ENCODE measurements at places on chromosomes 1 and 21. TPM values are rescaled to one million over a fixed set of nuclear protein-coding genes. Genes with fewer than 3 reads are reported as not detected.
A peak's percentile ranks its signal among the peaks of the same experiment; 100 is the strongest.

EDARADD gene
- 5.4 TPM for total RNA-seq

SLC9C2 gene
- not detected for total RNA-seq

KIF17 gene
- not detected for total RNA-seq

OR2T3 gene
- total RNA-seq: not detected

CELA3B gene
- not detected for total RNA-seq

RAB25 gene
- total RNA-seq: 0.53 TPM

C1QB gene
- not detected for total RNA-seq

C1orf87 gene
- not detected for total RNA-seq

SPRR4 gene
- not detected for total RNA-seq

ANGPTL7 gene
- total RNA-seq: not detected

CCDC18 gene
- total RNA-seq: 29.2 TPM

ARTN gene
- 0.20 TPM for total RNA-seq

FCER1G gene
- total RNA-seq: 1.1 TPM

BARHL2 gene
- total RNA-seq: not detected

TBX19 gene
- 2.4 TPM for total RNA-seq

LORICRIN gene
- total RNA-seq: not detected

OR2T8 gene
- total RNA-seq: not detected

DNA sequence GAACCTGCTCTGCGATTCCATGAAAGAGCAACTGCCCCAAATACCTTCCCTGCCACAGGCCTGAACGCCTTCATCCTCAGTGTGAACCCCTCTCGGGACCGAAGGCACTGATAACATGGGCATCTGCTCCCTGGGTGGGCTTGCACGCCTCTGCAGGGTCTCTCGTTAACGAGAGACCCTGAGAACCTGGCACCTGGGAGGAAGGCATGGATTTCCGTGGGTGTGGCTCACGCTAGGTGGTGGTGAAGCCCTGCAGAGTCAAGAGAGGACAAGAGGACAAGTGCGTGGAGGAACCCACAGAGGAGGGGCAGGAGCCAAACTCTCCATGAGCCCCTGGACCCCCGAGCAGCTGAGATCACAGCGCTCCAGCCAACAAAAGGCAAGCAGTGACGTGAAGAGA, 26.8 kb upstream of the COL6A2 start:
- H3K27ac ChIP-seq: no peak overlapping the region
- DNase-seq: no peak
- H3K4me3 ChIP-seq: no peak overlapping the region

- H3K27me3 ChIP-seq: no peaks in the 10 kb centered on the region
- no peak for DNase-seq
- no peak overlapping the region for H3K4me3 ChIP-seq
- no peak overlapping the region for H3K27ac ChIP-seq
These were observed 7.9 kb downstream of the DISC1 start for GRCh38 chr1:231634323-231635013.

- H3K27ac ChIP-seq: no peak overlapping the region
- no peak for DNase-seq
- peaks cover 9% of the 10 kb centered on the region for H3K4me1 ChIP-seq
- H3K27me3 ChIP-seq: no peaks in the 10 kb centered on the region
- H3K36me3 ChIP-seq: peaks cover 31% of the 10 kb centered on the region
- H3K4me3 ChIP-seq: no peak overlapping the region
These were observed 36.8 kb downstream of the SMYD2 start for GRCh38 chr1:214317734-214318133.

DNA sequence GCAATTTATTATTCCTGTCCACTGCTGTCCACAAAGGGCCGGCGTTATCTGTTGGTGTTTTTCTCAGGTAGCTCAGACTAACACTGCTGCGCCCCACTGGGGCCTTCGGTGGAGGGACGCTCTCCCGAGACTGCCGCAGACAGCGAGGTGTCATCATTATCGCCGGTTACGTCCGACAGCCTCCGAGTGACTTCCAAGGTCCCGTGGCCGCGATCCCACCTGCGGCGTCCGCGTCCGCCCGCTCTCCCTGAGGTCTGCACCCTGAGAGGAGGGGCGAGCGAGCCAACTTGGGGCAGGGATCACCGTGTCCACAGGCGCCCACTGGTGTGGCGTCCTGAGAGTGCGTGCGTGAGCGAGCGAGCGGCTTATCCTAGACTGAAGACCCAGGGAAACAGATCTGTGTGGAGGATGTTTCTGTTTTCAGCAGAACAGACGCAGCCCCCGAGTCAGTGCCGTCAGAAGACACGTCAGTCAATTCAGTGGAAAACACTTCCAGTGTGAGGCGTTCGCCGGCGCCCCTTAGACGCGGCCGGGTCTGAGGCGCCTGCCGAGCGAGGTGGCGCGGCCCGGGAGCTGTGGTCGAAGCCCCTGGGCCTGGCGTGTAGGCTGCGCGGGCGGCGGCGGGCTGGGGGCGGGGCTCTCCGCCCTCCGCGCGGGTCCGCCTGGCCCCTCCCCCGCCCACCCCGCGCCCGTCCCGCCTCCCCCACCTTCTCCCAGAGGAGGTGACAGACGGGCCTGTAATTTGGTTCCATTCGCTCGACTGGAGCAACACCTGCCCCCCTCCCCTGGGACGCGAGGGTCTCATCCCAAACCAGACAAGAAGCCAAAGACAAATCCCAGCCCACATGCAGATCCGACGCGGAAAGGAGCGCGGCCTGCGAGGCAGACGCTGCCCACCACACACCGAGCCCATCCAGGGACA, 12.6 kb downstream of the NHLH2 start:
- no peak for DNase-seq
- H3K36me3 ChIP-seq: no peaks in the 10 kb centered on the region
- peak overlapping the region; percentile 39 for H3K4me3 ChIP-seq
- H3K27ac ChIP-seq: no peak overlapping the region
- H3K4me1 ChIP-seq: peaks cover 8% of the 10 kb centered on the region

- H3K4me1 ChIP-seq: no peaks in the 10 kb centered on the region
- no peaks in the 10 kb centered on the region for H3K36me3 ChIP-seq
- no peak for DNase-seq
- no peak overlapping the region for H3K27ac ChIP-seq
- no peak overlapping the region for H3K4me3 ChIP-seq
- H3K27me3 ChIP-seq: peaks cover 17% of the 10 kb centered on the region
These were observed 11.7 kb downstream of the STUM start for GRCh38 chr1:226560243-226560642.

DNA sequence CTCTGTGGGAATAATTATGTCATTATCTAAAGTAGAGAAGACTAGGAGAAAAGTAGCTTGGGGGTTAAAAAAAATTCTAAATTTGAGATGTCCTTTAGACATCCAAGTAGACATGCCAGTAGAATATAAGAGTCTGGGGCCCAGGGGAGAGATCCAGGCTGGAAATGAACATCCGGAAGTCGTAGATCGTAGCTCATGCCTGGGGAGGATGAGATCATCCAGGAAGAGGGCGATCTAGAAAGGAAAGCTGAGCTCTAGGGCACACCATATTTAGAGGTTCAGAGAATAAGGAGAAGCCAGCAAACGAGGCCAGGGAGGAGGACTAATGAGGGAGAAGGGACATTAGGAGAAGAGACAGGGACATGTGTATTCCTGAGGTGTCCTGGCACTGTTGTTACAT, 12.2 kb downstream of the NGF start:
- H3K36me3 ChIP-seq: no peaks in the 10 kb centered on the region
- no peak overlapping the region for H3K27ac ChIP-seq
- no peak overlapping the region for H3K4me3 ChIP-seq
- no peak for DNase-seq
- peaks cover 1% of the 10 kb centered on the region for H3K27me3 ChIP-seq
- no peaks in the 10 kb centered on the region for H3K4me1 ChIP-seq

- H3K27ac ChIP-seq: no peak overlapping the region
- H3K27me3 ChIP-seq: no peaks in the 10 kb centered on the region
- DNase-seq: no peak
- no peaks in the 10 kb centered on the region for H3K36me3 ChIP-seq
- H3K4me1 ChIP-seq: no peaks in the 10 kb centered on the region
These were observed 12.6 kb downstream of the PIGP start for GRCh38 chr21:37060296-37060695.

GRCh38 chr1:63731117-63732043, 42.4 kb upstream of the ROR1 start:
- no peak overlapping the region for H3K27ac ChIP-seq
- no peak for DNase-seq
- H3K4me3 ChIP-seq: no peak overlapping the region
- peaks cover 3% of the 10 kb centered on the region for H3K27me3 ChIP-seq

DNA sequence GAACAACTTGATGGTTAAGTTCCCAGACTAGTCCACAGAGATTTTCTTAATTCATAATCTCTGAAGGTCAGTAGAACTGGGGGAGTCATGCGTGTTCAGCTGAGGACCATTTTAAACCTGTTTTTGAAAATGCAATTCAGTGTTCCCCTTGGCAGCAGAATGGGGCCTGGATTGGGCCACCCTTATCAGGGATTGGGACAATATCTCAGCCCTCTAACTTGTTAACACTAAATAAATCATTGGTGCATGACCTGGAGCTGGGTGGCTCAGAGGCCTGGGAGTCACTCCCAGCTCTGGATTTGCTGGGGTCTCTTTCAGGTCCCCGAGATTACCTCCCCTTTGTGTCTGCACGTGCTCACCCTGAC, 55.3 kb downstream of the MRPS6 start:
- H3K4me1 ChIP-seq: peaks cover 50% of the 10 kb centered on the region
- H3K27ac ChIP-seq: no peak overlapping the region
- no peak overlapping the region for H3K4me3 ChIP-seq
- H3K27me3 ChIP-seq: no peaks in the 10 kb centered on the region

GRCh38 chr1:62784509-62785365, 805 bp downstream of the ATG4C start:
- H3K27me3 ChIP-seq: peaks cover 5% of the 10 kb centered on the region
- H3K27ac ChIP-seq: no peak overlapping the region
- no peak overlapping the region for H3K4me3 ChIP-seq
- no peaks in the 10 kb centered on the region for H3K36me3 ChIP-seq
- H3K4me1 ChIP-seq: peaks cover 9% of the 10 kb centered on the region

- DNase-seq: no peak
- H3K4me1 ChIP-seq: no peaks in the 10 kb centered on the region
- H3K4me3 ChIP-seq: no peak overlapping the region
- no peaks in the 10 kb centered on the region for H3K27me3 ChIP-seq
- H3K36me3 ChIP-seq: no peaks in the 10 kb centered on the region
These were observed 46.6 kb downstream of the PCP4 start for GRCh38 chr21:39913706-39914305.

DNA sequence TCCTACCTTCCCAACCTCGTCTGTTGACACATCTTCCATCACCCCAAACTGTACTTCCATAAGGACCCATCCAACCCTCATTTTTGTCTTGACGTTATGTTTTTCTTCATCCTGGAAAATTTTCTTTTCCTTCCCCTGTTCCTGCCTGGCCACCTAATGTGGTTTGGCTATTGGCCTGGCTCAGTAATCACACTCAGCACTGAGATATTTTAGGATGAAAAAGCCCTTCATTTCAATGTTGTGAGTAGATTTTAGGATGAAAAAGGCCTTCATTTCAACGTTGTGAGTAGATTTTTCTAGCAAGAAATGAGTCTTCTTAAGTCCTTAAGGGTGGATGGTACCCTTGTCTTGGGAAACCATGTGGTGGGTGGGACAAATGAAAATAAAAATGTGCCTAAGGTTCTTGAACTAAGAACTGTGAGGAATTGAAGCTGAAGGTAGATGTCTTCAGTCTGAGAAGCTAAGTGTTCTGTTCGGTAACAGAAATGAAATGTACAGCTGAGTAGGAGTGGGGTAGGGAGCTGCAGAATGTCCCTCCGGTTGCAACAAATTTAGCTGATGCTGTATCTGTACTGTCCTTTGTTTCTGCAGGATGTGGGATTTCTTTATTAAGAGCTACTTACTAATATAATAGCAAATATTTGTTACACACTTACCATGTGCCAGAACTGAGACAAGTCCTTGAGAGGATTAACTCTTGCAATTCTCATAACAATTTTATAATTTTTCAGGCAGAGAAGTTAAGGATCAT, 36.1 kb downstream of the DNTTIP2 start:
- H3K27ac ChIP-seq: no peak overlapping the region
- peaks cover 25% of the 10 kb centered on the region for H3K4me1 ChIP-seq
- no peak overlapping the region for H3K4me3 ChIP-seq

GRCh38 chr1:1304331-1305299, 3.1 kb downstream of the ACAP3 start:
- no peak for DNase-seq
- peaks cover 3% of the 10 kb centered on the region for H3K36me3 ChIP-seq
- H3K4me1 ChIP-seq: peaks cover 29% of the 10 kb centered on the region
- peak overlapping the region; percentile 86 for H3K27ac ChIP-seq
- H3K27me3 ChIP-seq: no peaks in the 10 kb centered on the region
- H3K4me3 ChIP-seq: peak overlapping the region; percentile 79

DNA sequence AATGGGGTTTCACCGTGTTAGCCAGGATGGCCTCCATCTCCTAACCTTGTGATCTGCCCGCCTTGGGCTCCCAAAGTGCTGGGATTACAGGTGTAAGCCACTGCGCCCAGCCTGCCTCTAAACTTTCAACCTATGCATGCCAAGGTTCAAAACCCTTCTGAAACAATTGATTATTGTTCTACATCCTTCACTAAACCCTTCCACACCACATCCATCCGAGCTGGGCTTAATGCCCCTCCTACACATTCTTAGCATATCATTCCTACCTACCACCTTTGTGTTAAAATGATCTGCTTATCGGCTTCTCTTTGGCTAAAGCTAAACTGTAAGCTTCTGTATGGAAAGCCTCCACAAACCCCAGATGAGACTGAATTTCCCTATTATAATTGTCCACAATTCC, 40.8 kb upstream of the DOCK7 start:
- no peak overlapping the region for H3K4me3 ChIP-seq
- H3K4me1 ChIP-seq: peaks cover 9% of the 10 kb centered on the region
- H3K36me3 ChIP-seq: no peaks in the 10 kb centered on the region
- H3K27me3 ChIP-seq: peaks cover 3% of the 10 kb centered on the region
- DNase-seq: no peak
- H3K27ac ChIP-seq: no peak overlapping the region

GRCh38 chr1:221606256-221606655, 135.6 kb downstream of the DUSP10 start:
- no peak for DNase-seq
- H3K36me3 ChIP-seq: no peaks in the 10 kb centered on the region
- no peak overlapping the region for H3K4me3 ChIP-seq
- no peaks in the 10 kb centered on the region for H3K4me1 ChIP-seq
- no peaks in the 10 kb centered on the region for H3K27me3 ChIP-seq
